ENCODE measurements at places on chromosomes 1 and 21.

DNA sequence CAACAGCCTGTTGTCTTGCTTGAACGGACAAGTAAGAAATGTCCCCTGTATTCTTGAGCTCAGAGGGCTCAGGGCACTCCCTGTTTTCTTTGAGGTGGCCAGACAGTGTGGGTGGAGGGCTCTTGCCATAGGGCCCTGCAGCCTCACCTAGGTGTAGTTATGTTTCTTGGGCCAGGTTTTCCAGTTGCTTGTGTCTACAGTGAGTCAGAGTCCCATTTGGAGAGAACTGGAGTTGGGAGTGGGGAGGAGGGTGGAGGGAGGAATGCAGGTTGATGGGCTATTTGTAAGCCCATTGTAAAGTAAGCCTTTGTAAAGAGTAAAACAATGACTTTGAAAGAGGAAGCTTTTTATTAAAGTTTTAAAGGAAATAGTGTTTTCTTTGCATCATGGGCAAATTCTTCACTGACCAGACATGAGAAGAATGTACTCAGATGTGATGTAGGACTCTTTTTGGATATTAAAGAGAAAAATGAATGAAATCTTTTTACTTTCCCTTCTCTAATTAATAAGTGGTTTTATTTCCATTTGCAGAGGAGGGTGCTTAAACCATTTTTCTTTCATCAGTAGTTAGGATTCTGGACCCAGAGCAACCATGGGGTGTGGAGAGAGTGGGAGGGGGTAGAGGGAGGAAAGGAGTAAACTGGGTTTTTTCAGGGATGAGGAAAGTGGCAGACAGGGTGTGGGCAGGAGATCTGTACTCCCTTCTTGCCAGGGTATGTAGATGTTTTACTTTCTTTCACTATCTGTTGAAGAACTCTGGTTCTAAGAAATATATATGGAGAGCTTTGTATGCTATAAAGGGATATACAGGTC lies 45.1 kb upstream of the MACF1 start:
- DNase-seq = no peak

DNA sequence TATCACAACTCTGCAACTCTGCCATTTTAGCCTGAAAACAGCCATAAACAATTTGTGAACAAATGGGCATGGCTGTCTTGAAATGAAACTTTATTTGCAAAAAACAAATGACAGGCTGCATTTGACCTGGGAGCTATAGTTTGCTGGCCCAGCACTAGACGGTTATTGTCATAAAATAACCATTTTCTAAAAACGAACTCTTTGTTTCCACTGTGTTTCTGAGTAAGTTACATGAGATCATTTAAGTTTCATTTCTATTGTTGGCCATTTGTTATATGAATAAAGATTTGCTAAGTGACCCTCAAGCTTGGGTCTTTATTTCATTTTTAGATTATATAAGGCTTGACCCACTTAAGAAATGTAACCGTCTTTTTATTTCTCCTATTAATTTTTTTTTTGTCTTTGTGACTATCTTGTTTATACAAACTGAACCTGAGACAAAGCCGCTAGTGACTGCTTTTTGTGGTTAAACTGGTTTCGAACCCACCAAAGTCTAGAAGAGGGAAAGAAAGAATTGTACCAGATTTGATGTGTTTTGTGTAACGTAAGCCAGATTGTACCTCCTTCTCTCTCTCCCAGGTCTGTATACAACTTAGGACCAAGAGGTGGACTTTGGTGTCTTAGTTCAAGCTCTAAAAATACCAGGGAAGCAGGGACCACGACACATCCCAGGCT lies 12.9 kb upstream of the KCNJ15 start:
- no peak for DNase-seq

DNA sequence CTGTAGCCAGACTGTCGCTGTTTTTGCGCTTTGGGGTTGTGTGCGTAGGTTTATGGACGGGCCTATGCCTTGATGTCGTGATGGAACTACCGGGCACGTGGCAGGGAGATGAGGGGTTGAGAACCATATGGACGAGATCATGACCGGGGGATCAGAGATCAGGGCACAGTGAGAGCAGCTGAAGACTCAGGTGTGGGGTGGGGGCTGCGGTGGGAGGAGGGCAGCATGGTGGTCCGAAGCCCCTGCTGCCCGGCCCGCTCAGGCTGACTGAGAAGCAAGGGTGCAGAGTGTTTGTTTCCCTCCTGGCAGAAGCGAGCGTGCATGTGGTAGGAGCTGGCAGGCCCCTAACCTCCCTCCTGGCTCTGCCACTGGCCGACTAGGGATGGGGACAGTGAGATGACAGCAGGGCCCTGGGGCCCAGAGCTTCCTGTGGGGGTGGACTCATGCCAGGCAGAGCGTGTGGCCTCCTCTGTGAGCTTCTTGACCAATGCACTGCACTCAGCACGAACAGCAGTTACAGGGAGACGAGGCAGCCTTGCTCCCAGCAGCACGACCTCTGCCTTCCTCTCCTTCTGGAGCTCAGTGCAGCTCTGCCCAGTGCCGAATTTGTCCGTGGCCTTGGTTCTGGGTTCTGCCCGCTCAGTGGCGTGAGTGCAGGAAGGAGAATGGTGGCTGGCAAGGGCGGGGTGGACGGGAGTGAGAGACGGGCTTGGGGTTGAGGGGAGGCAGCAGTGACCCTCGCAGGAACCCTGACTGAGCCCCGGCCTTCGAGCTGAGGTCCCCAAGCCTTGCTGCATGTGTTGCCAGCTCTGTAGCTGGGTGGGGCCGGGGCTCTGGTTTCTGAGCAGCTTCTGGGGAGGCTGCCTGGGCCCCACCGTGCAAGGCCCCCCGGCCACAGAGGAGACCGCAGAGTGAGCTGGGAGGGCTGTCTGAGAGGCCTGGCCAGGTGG lies 22.2 kb upstream of the LRRC3 start:
- no peak for DNase-seq

DNA sequence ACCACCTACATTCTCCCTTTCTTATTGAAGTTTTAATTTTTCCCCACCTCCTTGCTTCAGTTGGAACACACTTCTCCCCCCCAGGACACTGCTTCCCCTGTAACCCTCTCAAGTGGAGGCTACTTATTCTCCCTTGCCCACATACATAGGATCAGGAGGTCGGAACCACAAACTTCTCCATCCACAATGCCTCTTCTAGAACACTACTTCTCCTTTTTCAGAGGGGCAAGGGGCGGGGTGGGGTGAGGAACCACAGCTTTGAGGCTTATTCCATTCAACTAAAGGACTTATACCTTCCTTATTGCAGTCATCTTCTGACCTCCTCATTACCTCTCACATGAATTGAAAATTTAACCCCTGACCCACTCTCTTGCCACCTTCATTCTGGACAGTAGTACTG lies 81.3 kb downstream of the NEK7 start:
- DNase-seq = no peak

DNA sequence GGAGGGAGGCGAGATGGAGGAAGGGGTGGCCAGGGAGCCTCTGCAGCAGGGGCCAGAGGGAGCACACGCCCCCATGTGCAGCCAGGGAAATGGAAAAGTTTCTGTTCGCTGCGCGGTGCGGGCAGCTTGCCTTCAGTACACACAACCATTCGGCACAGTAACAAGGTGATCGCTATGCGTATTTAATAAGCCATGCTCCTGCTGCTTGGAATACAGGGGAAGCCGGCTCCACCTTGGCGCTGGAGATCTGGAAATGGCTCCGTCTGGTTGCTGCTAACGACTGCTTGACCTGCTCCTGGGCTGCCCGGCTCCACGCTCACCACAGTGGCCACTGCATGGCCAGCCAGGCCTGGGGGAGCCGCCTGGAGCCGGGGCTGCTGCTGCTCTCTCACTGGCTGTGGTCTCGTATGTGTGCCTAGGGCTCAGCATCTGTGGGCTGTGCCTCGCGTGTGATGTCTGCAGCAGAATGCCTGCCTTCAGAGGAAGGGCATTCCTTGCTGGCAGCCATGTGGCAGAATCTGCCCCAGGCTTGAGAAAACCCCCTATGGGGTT lies 86.4 kb upstream of the ACTL8 start:
- no peak for DNase-seq

- DNase-seq = no peak
Observed at GRCh38 chr1:216604771-216605170, 118.5 kb downstream of the ESRRG start.

GRCh38 chr1:65581119-65581518 lies 160.7 kb downstream of the LEPR start:
- no peak for DNase-seq

DNA sequence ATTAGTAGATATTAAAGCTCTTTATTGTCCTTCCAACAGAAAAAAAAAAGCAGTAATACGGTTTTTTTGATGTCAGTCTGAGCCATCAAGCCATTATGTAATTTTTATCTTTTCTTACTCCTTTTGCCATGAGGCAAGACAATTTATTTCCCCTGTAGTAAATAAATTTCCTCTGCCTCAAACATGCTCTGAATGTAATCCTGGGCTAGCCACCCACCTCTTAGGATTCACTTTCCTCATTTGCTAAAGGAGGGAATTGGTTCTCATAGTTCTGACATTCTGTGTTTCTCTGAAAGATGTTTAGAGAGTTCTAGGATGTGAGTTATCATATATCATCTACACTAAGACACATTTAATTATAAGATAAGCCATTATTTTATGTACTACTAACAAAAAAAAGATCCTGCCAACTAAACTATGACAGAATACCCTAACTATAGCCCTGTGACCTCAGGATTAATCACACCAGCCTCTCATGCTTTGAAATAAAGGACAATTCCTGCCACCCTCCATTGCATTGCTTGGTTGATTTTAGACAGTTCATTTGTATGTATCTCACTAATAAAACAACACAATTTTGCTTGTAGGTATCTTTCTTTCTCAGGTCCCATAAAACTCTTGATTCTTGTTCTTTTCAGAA lies 34.0 kb upstream of the RAP1A start:
- no peak for DNase-seq

DNA sequence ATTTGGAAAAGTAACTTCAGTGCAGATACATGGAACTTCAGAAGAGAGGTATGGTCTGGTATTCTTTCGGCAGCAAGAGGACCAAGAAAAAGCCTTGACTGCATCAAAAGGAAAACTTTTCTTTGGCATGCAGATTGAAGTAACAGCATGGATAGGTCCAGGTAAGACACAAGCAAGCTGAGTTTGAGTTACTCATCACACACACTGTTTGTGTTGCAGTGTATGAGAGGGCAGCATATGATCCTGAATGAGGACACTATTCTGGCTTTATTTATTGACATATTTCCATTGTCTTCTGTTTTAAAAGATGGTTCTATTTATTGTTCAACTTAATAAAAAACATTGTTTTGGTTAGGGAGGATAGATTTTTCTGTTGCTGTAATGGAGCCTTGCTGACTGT lies 63.6 kb downstream of the SPEN start:
- DNase-seq = no peak

- no peak for DNase-seq
Observed at GRCh38 chr1:54110996-54111395, 41.8 kb downstream of the CDCP2 start.

DNA sequence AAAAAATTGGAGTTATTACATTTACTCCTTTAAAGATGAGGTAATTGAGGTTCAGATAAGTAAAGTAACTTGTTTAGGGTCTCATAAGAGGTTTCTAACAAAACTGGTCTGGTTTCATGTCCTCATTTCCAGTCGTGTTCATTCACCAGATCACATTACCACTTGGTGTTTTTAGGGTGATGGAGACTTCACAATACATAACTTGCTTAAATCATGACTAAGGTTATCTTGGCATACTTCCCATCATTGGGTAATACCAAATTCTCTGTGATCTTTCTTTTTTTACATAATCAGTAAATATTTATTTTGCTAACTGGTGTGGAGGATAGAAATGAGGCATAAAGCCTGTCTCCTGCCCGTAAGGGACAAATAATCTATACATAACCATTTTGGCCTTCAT lies 31.6 kb upstream of the RPTN start:
- DNase-seq = no peak

GRCh38 chr1:14791654-14792053 lies 193.2 kb downstream of the KAZN start:
- DNase-seq = no peak

All from naive thymus-derived CD8-positive, alpha-beta T cell (primary cell).